ENCODE measurements at places on chromosomes 12 and 14. TPM values are rescaled to one million over a fixed set of nuclear protein-coding genes. Genes with fewer than 3 reads are reported as not detected.

Gene TAS2R42
- polyA plus RNA-seq, result not detected

Gene TRPV4
- not detected for polyA plus RNA-seq

- no peak for DNase-seq
Measured at GRCh38 chr12:115378291-115378690, 694.3 kb upstream of the TBX3 start.

DNA sequence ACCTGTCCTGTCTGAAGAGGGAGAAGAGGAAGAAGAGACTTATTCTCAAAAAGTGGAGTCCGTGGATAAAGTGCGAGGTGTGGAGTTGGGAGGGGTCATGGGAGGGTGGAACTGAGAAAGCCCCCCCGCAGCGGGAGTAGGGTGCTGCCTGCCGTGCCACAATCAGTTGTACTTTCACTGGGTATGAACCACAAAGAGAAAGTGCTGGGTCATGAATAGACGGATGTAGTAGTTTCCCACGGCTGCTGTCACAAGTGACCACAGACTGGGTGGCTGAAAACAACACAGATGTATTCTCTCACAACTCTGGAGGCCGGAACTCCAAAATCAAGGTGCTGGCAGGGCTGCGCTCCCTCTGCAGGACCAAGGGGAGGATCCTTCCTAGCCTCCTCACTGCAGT lies 5.5 kb downstream of the DNAH10 start:
- DNase-seq, result peak; percentile 20

DNA sequence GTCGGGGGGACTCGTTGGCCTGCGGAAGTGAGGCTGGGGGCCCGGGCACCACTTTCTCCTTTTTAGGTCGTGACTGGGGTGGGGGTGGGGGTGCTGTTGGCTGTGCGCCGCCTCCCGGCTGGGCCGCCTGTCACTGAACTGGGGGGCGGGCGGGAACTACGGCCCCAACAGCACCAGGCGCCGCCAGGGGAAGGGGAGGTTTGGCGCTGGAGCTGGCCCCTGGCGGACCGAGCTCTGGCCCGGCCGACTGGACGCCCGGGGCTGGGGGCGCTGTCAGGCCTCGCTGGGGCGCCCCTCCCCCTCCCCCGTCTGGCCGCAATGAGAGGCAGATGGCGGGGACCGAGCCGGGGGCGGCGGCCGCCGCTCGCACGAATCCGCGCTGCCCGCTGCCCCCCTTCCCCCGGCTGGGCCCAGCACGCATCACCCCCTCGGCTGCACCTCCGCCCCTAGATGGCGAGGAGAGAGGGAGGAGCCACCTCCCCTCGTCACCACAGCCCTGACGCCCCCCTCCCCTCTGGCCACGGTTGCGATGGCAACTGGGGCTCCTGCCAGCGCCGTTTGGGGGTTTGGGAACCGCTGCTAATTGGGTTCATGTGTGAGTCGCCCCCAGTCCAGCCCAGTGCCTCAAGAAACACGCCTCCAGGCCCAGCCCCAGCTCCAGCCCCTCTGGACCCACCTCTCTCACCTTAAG lies 723 bp downstream of the NFATC4 start:
- DNase-seq, result peak; percentile 77

DNA sequence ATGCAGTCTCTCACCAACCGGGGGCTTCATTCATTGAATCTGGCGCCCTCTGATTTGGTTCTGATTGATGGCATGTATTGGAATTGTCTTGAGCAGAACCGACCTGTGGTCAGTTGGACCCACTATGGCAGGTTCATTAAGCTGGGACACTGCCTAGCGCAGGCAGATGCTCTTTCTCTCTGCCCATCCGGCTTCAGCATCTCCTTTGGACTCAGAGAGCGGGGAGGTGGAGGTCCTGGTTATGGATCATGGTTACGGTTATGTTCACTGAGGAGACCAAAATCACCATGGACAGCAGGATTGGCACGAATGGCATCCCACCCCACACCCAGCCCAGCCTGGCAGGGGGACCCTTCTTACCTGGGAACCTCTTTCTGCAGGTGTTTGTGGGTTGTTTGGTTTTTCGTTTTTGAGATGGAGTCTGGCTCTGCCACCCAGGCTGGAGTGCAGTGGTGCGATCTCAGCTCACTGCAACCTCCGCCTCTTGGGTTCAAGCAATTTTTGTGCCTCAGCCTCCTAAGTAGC lies 16.4 kb upstream of the BCL7A start:
- peak; percentile 31 for DNase-seq

DNA sequence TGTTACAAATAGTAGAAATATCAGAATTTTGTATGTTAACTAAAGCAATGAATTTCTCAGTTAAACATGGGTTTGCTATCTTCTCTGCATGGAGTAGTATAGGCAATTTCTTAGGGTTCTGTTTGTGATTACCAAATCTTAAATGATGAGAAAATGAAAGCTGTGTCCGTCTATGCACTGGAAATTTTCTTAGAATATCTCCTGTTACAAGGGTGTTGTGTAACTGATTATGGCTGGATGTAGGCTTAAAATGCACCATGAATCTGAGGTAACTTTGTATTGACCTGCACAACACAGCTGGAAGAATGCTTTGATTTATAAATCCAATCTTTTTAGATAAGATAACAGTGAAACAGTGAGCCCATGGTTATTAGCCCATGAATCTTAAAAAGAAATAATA lies 17.8 kb downstream of the TRIP11 start:
- no peak for DNase-seq

Data from B cell (primary cell).